ENCODE measurements at places on chromosomes 13 and 19. TPM values are rescaled to one million over a fixed set of nuclear protein-coding genes. Genes with fewer than 3 reads are reported as not detected.

The TMPRSS9 gene
- 0.15 TPM for total RNA-seq

The FBL gene
- total RNA-seq, result 103 TPM

The MCEMP1 gene
- total RNA-seq, result 160 TPM

The SWSAP1 gene
- total RNA-seq, result 6.4 TPM

- peak; percentile 64 for DNase-seq
- peaks cover 65% of the 10 kb centered on the region for H3K4me1 ChIP-seq
- H3K27ac ChIP-seq, result peak overlapping the region; percentile 80
- H3K36me3 ChIP-seq, result peaks cover 61% of the 10 kb centered on the region
- no peaks in the 10 kb centered on the region for H3K27me3 ChIP-seq
Observed at GRCh38 chr19:1151037-1151724, 22.9 kb downstream of the SBNO2 start.

GRCh38 chr19:32129141-32129540 lies 216.3 kb upstream of the ZNF507 start:
- no peaks in the 10 kb centered on the region for H3K36me3 ChIP-seq
- no peak overlapping the region for H3K4me3 ChIP-seq
- DNase-seq, result no peak
- no peak overlapping the region for H3K27ac ChIP-seq
- no peaks in the 10 kb centered on the region for H3K4me1 ChIP-seq
- no peaks in the 10 kb centered on the region for H3K27me3 ChIP-seq

GRCh38 chr13:51589793-51590192 lies 5.5 kb downstream of the WDFY2 start:
- no peak overlapping the region for H3K4me3 ChIP-seq
- H3K27me3 ChIP-seq, result no peaks in the 10 kb centered on the region
- no peaks in the 10 kb centered on the region for H3K36me3 ChIP-seq
- H3K27ac ChIP-seq, result no peak overlapping the region

DNA sequence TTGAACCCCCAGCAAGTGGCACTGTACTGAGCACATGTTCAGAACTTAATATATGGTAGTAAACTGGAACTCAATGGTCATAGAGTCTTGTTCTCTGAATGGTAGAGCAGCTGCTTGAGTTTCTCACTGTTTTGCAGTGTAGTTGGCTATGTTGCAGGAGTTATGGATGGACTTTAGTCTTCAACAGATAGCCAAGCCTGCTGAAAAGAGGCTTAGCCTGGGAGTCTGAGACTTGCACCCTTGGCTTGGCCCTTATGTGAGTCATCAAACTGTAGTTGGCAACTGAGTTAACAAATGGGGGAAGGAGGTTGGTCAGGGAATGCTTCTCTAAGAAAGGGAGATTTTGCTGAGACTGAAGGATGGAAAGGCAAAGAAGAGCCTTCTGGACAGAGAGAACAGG lies 62.5 kb downstream of the C13orf42 start:
- no peaks in the 10 kb centered on the region for H3K27me3 ChIP-seq
- DNase-seq, result no peak
- H3K27ac ChIP-seq, result no peak overlapping the region
- H3K4me3 ChIP-seq, result no peak overlapping the region
- H3K36me3 ChIP-seq, result no peaks in the 10 kb centered on the region
- H3K4me1 ChIP-seq, result no peaks in the 10 kb centered on the region

- no peaks in the 10 kb centered on the region for H3K27me3 ChIP-seq
- no peak overlapping the region for H3K27ac ChIP-seq
- no peak overlapping the region for H3K4me3 ChIP-seq
- H3K4me1 ChIP-seq, result no peaks in the 10 kb centered on the region
- no peaks in the 10 kb centered on the region for H3K36me3 ChIP-seq
Observed at GRCh38 chr13:63085851-63086250, 1670.2 kb upstream of the PCDH20 start.

Measured in upper lobe of left lung (tissue), 6 donors.